ENCODE measurements at places on chromosomes 11 and 22.

DNA sequence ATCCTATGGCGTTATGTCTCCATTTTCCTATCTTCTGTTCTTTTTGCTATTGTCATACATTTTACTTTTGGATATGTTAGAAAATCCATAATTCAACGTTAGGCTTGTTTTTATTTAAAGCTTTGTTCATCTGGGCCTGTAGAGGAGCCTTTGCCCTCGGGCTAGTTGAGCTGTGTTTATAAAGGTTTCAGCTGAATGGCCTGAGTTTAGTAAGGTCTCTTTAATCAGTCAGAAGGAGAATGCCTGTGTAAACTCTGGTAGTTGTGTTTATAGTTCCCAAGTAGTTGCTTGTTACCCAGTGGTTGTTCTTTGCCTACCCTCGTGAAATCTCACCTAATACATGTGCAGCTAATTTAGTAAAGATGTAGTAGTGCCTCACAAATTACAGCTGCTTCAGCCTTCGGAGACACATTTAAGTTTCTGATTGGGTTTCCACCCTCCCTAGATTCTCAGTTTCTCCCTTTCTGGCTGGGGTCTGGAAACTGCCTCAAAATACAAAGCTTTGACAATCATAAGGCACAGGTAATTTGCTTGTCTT, 33.1 kb downstream of the MTMR3 start:
- no peak for DNase-seq

DNA sequence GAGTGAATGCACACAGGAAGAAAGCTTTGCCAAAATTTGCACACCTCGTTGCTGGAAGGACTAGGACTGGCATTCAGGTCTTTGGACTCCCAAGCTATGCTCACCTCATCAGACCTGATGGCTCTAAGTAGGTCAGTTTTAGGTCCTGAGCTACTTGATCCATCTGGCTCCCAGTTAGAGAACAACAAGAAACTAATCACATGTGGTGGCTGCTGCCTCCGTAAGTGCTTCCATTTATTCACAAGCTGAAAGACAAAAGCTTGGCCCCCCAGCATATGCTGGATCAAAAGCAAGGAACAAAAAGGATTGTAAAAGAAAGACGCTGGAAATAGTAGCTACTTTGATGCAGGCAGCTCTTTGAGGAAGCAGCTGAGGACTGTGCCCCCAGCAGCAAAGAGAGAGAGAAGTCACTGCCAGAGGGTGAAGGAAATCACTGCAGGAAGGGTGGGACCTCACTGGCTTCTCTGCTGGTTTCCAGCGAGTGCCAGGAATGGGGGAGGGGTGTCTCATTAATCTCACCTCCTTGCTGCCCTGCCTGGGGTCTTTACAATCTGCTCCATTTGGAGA, 268.9 kb downstream of the KIRREL3 start:
- no peak for DNase-seq

- DNase-seq: peak; percentile 88
Observed at GRCh38 chr11:126989942-126990715, 10.4 kb downstream of the KIRREL3 start.

DNA sequence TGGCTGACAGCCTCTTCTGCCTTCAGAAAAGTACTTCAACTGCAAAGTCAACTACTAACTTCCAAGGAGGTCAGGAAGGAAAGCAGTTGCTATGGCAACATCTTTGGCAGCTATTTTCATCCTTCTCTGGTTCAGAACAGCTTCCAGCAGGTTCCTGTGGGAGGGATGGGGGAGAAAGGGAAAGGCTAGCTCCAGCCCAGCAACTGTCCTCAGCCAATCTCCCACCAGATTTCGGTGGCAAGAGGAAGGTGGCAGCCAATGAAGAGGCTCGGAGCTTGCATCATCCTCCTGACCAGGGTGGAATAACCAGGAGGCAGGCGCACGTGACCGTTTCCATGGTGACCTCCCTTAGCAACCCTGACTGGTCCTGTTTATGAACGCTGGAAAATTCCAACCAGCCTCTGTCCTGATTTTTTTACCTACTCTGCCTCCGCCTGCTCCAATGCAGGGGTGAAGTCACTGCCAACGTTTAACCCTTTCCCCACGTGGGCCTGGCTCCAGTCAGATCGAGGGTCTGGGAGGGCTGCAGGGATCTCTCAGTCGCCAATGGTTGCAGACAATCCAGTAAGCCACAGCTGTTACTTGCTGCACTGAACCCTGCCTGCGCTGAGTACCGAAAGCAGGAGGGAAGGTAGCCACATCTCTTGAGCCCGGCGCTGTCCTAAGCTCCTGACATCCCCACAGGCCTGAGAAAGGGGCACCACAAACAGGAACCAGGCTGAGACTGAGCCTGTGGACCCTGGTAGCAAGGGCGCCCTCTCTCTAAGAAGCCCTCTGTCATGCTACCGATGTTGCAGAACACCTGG, 11.2 kb upstream of the MALAT1 start:
- DNase-seq: peak; percentile 93

DNA sequence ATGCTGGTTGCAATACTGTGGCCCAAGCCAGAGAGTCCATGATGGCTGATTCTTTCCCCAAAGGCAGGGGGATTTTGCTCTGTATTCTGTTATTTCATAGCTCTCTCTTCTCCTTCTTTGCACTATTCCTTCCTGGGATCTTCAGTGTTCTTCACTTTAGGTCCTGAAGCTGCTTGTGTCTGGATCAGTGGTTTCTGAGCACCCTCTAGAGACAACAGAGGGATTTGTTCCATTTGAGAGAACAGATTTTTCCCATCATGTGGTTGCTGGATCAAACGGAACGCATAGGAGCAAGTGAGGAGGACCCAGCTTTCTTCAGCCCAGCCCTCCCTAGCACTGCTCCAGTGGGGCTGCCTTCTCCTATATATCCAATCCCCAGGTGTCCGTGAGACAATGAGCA, 68.7 kb upstream of the SYN3 start:
- peak; percentile 13 for DNase-seq

- no peak for DNase-seq
Observed at GRCh38 chr22:42194953-42195352, 64.3 kb upstream of the CYP2D6 start.

DNA sequence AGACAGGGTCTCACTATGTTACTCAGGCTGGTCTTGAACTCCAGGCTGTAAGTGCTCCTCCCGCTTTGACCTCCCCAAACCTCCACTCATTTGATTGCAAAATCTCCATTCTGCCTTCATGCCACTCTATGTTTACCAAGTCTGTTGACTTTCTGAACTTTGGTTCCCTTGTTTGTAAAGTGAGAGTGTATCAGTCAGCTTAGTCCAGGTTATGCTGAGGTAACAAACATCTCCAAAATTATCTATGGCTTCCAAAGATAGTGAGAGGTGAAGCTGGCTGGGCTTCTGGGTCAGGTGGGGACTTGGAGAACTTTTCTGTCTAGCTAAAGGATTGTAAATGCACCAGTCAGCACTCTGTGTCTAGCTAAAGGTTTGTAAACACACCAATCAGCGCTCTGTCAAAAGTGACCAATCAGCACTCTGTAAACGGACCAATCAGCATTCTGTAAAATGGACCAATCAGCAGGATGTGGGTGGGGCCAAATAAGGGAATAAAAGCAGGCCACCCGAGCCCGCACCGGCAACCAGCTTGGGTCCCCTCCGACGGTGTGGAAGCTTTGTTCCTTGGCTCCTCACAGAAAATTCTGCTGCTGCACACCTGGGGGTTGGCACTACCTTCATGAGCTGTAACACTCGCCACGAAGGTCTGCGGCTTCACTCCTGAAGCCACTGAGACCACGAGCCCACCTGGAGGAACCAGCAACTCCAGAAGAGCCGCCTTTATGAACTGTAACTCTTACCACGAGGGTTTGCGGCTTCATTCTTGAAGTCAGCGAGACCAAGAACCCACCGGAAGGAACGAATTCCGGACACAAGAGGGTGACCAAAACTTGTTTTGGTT, 109.3 kb downstream of the MIAT start:
- no peak for DNase-seq

DNA sequence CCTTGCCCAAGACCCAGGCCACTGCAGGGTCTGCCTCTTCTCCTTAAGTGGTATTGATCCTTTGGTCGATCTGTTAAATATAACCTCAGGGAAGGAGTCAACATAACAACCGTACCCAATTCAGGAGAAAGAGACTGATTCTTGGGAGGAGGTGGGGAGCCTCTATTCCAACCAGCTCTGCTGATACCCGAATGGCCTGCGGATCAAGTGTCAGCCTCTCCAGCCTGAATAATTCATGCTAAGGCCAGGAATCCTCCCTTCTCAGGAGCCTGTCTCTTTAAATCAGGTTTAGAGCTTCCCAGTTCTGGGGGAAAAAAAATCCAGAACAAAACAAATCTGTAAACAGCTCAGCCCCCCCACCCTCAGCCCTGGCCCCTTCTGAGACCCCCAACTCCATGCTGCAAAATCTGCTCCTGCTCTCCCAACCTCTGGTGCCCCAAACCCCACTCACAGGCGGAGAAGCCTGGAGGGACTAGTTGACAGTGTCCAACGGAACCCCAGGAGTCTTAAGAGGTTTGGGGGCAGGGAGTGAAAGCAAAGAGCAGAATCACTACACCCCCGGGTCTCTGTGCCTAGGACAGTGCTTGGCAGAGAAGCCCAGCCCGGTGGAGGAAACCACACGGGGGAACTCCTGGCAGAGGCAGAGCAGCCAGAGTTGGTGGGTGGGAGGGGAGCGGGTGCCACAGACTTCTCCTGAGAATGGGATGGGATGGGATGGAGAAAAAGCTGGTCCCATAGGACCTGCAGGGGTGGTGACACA, 863 bp upstream of the TPBGL start:
- DNase-seq: no peak

DNA sequence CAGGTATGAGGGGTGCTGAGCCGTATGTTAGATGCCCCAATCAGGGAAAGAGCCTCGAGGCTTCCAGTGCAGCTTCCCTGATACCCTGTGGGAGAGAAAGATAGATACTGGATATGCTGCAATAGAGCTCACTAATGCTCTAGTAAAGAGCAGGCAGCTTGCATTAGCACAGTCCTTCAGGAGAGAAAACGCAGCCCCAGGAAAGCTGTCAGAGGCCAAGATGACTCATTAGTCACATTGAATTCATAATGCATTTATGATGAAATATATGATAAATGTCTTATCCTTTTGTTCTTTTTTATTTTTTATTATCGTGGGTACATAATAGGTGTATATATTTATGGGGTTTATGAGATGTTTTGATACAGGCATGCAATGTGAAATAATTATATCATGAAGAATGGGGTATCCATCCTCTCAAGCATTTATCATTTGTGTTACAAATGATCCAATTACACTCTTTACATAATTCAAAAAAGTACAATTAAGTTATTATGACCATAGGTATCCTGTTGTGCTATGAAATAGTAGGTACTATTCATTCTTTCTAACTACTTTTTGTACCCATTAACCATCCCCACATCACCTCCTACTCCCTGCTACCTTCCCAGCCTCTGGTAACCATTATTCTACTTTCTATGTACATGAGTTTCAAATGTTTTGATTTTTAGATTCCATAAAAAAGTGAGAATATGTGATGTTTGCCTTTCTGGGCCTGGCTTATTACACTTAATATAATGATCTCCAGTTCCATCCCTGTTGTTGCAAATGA, 94.5 kb upstream of the TOP3B start:
- DNase-seq: no peak

Data from AG20443 (cell line).